ENCODE measurements at places on chromosomes 5 and 9.

- no peak for DNase-seq
These were observed 9.6 kb upstream of the ATP6V0E1 start for GRCh38 chr5:172973931-172974330.

GRCh38 chr9:117095081-117095480 lies 319.8 kb downstream of the ASTN2 start:
- no peak for DNase-seq

DNA sequence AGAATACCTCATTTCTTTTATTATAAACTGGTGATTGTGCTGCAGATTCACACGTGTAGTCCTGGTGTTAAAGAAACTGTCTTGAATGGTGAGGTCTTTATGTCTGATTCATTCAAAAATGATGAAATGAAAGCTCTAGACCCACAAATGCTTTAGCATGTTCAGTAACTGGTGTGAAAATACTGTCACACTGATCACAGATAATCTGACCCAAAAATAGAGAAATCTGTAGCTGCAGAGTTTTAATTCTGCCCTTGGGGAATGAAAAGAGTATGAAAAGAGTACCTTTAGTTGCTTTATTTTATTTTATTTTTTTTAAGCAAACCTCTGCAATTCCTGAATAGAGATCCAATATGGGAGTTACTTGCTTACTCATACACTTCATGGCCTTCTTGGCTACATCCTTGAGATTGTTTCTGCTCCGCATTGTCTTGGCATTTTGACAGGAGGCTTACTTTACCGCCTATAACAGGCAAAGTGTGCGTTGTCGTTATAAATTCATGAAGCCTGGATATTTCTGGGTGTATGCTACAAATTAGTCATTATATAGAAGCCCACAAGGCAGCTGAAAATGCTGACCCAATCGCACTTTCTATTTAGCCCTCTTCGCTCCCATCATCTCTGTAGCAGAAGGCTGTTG lies 2.7 kb downstream of the RGMB start:
- no peak for DNase-seq

DNA sequence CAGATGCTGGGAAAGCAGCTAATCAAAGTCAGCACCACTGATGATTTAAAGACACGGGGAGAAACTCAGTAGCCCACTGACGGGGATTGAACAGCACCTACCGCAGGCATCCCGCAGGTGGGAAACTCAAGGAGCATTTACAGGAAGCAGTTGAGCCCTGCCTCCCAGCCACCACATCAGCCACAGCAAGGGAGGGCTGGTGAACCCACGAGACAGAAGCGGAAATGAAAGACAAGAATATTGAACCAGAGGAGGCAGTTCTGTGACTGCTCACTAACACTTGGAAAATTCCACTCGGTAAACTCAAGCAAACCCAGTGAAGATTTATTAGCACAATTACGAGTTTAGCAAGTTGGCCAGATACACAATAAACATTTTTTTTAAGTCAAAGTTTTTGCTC lies 10.6 kb upstream of the FAM163B start:
- peak; percentile 29 for DNase-seq

- DNase-seq, result no peak
These were observed 360.6 kb upstream of the DAB2 start for GRCh38 chr5:39785410-39785809.

DNA sequence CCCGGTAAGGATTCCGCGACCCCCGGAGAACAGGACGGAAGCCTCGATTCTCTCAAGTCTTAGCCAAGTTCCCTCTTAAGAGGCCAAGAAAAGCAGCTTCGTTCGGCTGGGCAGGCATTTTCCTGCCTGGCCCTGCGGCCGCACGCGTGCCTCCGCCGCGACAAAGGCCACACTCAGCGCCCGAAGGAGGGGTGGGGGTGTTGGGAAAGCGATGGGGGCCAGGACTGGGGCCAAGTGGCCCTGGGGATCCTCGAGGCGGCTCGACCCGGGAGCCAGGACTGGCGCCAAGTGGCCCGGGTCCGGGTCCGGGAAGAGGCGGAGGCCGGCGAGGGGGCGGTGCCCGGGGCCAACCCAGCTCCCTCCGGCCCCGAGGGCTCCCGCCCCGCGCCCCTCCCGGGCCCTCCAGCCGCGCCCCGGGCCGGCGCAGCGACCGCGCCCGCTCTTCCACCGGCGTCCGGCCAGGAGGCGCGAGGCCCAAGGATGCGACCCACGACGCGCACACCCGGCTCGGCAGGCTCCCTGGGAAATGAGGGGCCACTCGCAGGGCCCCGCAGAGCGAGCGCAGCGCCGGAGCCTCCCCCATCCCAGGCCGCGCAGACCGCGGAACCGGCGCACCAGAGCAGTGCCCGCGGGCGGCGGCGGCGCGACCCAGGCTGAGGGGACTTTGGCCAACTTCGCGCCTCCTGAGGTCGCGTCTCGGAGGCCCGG lies 756 bp downstream of the VAV2 start:
- DNase-seq, result no peak

DNA sequence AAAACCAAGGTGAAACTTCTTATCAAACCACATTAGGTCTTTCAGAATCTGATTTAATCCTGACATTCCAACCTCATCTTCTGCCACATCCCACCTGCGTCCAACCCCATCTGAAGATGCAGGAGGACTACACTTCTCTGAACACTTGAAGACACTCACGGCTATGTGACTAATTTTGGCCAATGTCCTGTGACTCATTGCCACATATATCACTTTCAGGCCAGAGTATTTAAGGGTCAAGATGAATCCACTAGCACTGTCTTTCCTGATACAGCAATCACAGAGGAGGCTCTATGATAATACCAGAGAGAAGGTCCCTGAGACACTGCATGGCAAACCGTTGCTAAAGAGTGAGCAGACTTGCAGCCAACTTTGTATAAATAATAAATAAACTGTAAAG lies 323.4 kb downstream of the NR2F1-AS1 start:
- DNase-seq, result no peak

- DNase-seq, result no peak
These were observed 49.8 kb downstream of the FGF1 start for GRCh38 chr5:142636093-142636492.

DNA sequence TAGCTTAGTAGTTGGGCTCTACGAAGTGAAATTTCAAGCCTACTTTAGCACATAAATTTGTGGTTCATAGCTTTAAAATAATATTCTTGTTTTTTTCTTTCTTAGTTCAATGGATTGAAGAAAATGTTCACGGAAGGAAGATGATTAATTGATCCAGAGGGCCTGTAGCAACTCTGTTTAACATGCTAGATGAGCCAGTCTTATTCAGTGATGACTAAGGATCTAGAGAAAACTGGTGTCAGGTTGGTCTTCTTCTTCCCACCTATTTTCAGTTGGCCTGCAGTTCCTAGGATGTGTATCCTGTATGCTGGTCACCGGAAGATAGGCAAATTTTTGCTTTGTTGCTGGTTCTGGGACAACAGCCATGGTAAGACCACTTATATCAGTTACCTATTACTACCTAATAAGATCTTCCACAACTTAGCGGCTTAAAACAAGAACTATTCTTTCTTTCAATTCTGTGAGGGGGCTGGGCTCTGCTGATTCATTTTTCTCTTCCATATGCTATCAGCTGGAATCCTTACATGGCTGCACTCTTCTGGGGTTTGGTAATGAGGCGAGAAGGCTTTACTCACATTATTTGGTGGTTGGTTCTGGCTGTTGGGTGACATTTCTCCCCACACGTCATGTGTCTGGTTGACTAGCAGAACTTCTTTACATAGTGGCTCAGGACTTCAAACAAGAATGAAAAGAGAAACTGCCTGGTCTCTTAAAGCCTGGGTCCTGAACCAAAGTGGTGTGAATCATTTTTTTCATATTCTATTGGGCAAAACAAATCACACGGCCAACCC lies 182.7 kb upstream of the ACTBL2 start:
- DNase-seq, result no peak

DNA sequence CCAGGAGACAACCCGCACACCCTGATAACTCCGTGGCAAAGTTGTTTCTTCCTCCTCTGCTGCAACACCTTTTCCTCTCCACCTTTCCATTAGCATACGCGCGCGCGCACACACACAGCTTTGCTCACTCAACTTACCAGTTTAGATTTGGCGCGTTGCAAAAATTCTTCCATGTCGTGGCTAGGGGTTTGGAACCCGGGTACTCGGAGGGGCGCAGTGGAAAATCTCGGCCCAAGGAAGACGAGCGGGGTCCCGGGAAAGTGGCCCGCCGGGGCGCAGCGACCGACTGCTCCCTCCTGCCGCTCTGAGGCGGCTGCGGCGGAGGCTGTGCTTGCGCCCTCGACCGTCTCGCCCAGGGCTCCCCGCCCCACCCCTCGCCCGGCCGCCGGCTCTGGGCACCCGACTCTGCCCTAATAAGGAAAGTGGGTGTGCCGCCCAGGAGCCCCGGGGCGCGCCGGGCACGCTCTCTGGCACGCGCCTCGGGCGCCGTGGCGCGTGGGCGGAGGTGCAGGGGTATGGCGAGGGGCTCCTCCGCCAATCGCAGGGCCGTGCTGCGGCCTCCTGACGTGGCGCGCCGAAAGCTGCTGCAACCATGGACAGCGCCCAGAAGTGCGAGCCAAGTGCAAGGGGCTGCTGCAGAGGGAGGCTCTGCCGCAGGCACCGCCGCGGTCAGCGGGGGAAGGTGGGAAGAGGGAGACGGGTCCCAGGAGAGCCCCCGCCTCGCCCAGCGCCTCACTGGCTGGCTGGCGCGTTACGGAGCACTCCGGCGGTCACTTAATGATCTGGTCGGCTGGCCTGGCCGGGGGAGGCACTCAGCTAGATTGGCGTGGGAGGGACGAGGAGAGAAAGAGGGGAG lies at the start of gene PRUNE2:
PRUNE2 (minus strand) TSS at position 324 of the 856 bp plus-strand sequence; CDS start at position 173, 151 bp downstream.
- no peak for DNase-seq

- peak; percentile 60 for DNase-seq
These were observed 123.7 kb upstream of the CPEB4 start for GRCh38 chr5:173764332-173765028.

GRCh38 chr5:38751103-38751502 lies 94.7 kb upstream of the OSMR start:
- no peak for DNase-seq

DNA sequence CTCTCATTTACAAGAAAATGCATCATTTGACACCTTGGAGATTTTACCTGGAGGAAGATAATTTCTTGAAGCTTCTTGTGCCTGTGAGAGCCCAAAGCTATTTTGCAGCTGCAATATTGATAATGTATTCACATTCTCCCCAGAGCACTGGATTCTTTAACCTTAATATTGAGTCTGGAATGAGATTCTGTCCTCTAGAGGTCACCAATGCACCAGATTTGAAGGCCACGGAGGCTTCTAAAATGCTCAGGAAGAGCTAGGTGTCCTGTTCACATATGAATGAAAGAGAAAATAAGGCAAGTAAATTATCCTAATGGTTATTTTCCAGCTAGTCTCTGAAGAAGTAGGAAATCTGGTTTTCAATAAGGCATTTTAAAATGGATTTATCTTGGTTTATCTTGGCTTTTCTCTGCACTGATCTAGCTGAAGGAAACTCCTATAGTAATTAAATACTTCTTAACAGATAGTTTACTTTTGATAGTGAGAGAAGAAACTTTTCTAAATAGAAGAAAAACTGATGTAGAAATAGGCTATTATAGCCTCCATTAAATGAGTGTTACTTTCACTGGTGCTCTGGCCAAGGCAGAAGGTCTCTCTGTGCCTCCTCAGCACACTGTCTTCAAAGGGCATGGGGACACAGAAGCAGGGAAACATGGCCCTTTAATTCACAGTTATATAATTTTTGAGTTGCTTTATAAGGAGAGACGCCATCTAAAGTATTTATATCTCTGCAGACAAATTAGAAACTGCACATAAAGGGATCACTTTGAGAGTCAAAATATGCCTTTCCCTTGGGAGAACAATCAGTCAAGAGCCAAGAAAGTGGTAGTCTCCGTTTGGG lies 297.0 kb upstream of the ACTBL2 start:
- peak; percentile 30 for DNase-seq

GRCh38 chr5:80799041-80799440 lies 144.3 kb upstream of the DHFR start:
- no peak for DNase-seq

DNA sequence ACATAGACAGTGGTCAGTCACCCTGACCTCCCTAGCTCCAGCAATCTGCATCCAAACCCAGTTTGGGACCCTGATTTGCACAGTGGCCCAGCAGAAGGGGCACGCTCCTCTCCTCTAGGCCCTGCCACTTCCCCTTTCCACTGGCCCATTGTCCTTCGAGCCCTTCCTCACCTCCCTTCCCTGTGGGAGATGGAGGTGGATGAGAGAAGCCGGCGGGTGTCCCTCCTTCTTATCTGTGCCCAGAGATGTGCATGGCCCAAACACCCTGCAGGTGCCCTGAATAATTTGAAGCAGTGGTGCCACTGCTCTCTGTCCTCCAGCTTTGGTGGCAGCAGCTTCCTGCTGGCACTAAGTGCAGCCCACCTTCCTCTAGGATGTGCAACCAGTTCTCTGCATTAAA lies 140.0 kb downstream of the BARX1 start:
- no peak for DNase-seq

DNA sequence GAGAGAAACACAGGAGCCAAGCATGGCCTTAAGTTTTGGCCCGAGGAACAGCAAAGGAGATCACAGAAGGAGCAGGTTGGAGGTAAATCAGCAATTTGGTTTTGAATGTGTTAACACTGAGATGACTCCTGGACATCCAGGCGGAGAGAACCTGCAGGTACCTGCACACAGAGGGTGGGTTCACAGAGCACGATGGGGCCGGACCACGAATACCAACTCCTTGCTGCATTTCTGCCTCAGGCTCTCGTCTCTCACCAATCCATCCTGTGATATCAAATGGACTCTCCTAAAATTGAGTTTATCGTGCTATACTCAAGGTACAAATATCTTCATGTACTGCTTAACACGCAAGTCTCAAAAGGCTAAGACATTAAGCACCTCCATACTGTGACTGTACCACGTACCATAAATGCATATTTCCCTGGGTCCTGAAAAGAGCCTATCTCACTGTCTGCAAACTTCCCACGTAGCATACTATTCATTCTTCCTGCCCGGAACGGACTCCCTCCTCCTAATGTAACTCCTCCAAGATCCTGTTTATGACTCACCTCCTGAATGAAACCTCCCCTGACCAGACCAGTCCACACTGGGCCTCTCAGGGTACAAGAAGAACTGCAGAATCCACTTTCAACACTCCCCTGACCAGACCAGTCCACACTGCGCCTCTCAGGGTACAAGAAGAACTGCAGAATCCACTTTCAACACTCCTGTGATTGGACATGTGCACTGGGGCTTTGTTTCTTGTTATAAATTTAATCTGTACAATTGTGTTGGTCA lies 380.8 kb upstream of the RFX3 start:
- no peak for DNase-seq

- DNase-seq, result no peak
These were observed 12.4 kb upstream of the PTPN3 start for GRCh38 chr9:109510506-109510905.

- DNase-seq, result no peak
These were observed 29.7 kb downstream of the PRRT1B start for GRCh38 chr9:131574730-131575640.

GRCh38 chr5:107395632-107396350 lies 274.9 kb downstream of the EFNA5 start:
- no peak for DNase-seq
